ENCODE measurements at places on chromosomes 1 and 21. TPM values are rescaled to one million over a fixed set of nuclear protein-coding genes. Genes with fewer than 3 reads are reported as not detected.
A peak's percentile ranks its signal among the peaks of the same experiment; 100 is the strongest.

DNA sequence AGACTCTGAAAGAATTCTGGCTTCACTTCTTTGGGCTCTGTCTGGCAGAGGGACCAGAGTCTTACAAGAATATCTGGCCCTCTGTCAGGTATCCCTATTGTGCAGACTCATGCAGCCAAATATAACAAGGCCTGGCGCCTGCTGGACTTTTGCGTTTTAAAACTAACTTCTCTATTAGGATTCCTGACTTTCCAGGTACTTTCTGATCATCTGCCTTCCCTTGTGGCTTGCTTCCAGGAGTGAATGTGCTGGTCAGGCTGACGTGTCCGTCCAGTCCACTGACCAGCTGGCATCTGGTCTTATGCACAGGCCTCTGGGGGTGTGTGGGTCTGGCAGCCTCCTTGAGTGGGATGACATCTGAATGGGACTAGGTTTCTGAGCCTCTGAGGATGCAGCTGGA, 8.6 kb upstream of the RAB29 start:
- peak; percentile 23 for DNase-seq

DNA sequence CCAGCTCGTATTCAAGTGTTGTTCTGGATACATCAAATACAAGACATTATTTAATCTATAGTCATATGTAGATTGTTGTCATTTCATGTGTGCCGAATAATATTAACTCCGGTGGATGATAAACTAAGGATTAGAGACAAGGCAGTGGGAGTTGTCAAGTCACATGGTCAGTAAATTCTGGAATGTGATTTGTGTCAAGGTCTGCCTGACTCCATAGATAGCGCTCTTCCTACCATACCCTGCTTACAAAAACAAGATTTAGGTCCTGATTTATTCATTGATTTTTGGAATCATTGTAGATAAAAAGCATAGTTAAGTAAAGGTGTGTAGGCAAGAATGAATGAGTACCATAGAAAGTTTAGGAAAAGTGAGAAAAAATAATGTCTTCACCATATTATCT, 2.6 kb downstream of the TNNI3K start:
- DNase-seq, result no peak

- DNase-seq, result no peak
These were observed 745.5 kb downstream of the LRRIQ3 start for GRCh38 chr1:73452522-73452921.

GRCh38 chr1:15388201-15388880, 21.3 kb upstream of the EFHD2 start:
- DNase-seq, result no peak

- DNase-seq, result no peak
These were observed 171.7 kb downstream of the BACH1 start for GRCh38 chr21:29470397-29470796.

GRCh38 chr1:85065550-85065949, 17.2 kb upstream of the MCOLN3 start:
- DNase-seq, result no peak

GRCh38 chr1:155859881-155860871, 809 bp downstream of the SYT11 start:
- peak; percentile 53 for DNase-seq

DNA sequence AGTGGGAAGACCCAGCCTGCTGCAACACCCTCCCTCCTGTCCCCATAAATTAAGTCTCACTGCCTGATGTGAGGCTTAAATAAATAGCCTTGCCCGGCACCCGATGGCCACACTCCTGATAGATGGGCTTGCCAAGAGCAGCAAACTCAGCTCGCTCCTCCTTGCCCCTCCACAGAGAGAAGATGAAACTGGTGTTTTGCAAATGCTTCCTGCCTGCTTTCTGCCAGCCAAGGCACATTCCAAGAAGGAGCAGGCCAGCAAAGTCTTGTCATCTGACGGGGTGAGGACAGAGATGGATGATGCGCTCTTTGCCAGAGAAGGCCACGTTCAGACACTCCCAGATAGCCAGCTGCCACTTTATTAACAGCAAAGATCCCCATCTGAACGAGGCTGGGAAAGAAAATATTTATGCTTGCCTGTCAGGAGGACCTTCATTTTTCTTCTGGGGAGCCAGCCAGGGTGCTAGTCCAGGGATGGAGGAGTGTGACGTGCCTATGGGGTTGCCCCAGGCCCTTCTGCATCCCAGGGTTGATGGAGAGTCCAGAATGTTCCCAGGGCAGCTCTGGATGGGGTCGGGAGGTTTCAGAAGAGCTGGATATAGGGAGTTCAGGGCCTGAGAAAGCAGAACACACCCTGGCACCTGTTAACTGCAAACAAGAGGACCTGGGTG, 265.4 kb downstream of the FOXD2 start:
- DNase-seq, result no peak

DNA sequence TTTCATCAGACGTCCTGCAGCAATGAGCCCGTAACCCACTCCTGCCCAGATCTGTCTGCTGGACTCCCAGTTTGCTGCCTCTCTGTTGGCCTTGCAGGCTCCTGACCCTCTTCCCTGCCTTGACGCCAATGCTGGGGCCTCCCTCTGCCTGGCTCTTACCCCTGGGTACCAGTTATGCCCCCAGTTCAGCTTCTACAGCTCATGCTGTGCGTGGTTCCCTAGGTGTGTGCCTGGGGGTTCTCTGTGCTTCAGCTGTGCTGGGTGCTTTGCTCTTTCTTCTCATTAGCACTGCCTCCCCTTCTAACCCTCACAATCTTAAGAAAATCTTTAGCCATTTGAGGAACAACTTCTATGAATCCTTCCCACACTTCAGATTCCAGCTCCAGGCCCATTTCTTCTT, 151.4 kb downstream of the ZSCAN20 start:
- no peak for DNase-seq

- DNase-seq, result peak; percentile 77
These were observed 3.2 kb upstream of the CCNL2 start for GRCh38 chr1:1402072-1402900.

Gene ITSN1
- total RNA-seq, result 103 TPM

Gene ADAMTS4
- total RNA-seq, result 1.3 TPM

Gene CORT
- total RNA-seq, result not detected

Gene CFHR1
- total RNA-seq, result not detected
